ENCODE measurements at places on chromosomes 3 and 15.

GRCh38 chr3:65472501-65472900 lies 566.2 kb downstream of the MAGI1 start:
- no peak for DNase-seq

- no peak for DNase-seq
These were observed 103.7 kb downstream of the MYH15 start for GRCh38 chr3:108406661-108407206.

DNA sequence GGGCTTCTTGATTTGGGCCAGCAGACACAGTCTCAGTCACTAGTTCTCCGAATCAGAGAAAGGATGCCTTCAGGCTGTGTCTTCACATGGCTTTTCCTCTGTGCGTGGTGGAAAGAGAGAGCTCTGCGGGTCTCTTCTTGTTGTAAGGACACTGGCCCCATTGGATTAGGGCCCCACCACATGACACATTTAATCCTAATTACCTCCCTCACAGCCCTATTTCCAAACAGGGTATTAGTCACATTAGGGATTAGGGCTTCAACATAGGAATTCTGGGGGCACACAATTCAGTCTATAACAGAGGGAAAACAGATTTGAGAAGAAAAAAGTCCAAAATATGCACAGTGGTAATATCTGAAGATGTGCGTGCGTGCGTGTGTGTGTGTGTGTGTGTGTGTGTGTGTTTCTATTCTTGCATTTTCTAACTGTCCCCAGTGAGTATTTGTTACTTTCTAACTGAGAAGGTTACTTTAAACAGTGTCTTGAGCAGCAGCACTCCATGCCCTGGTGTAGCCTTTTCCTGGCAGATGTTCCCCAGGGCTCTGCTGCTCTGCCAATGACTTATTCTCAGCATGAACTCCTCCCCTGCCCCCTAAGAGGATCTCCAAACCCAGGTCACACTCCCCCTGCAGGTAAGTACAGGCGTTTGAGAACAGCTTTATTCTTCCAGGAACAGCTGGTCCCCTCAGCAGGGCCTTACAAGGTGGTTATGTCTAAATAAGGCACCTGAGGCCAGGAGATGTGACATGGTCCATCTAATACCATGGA lies 72.9 kb downstream of the RPL39L start:
- peak; percentile 7 for DNase-seq

DNA sequence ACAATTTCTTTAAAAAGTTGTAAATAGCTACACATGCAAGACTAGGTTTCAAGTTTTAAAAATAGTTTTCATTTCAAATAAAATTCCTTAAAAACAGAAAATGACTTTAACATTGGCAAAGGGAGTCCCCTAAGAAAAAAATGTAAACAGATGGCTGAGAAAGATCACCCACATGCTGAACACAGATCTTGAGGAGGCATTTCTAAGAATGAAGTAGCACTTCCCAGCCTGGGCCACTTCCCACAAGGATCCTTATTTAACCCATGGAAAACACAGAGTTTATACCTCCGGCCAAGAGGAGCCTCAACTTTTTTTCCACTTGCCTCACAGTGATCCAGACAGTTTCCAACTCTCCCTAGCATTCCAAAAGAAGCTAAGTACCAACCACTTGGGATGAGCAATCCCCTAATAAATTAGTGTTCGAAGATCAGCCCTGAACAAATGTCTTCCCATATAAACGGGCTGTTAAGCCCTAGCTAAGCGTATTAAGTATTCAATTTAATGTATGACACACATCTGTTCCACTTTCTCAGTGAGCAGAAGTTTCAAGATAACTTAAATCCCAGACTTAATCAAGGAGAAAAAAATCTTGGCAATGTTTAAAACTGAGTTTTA lies 61.4 kb downstream of the GADL1 start:
- no peak for DNase-seq

DNA sequence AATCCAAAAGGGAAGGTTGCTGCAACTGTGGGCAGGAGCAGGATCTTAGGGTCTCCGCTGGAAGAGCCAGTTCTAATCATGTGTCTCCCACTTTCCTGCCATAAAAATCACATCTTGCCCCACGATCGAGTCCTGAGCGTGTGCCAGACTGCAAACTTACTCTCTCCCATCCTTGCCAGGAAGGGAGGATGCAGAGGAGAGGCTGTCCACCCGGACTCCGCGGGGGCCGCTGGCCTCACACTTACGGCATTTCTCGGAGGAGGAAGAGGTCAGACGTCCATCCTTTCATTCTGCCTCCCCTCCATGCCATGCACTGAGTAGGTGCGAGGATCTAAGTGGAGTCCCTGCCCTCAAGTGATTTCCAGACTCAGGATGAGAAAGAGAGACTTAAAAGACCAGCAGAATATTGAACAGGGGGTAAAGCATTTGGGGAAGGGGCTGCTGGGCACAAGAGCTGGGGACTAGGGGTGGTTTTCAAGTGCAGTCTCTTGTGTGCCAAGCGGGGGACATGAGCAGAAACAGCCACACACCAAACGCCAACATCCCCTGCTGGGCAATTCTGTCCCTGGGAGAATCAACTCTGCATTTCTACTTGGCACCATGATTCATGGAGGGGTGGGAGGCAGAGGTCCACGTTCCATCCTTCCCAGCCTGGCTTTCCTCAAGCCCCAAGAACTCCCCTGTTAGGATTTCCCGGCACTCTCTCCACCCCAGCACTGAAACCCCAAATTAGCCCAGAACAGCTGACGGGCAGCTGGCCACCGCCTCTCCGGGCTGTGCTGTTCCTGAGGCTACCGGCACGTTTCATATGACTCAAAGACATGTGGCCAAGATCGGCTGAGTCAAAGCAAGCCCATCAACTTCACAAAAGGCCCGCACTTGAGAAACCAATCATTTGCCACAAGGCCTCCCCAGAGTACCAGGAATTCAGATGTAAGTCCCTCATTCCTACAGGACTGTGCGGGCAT lies 11.6 kb downstream of the OXTR start:
- DNase-seq, result peak; percentile 58

- no peak for DNase-seq
These were observed 15.2 kb downstream of the EIF4E3 start for GRCh38 chr3:71709908-71710511.

- peak; percentile 32 for DNase-seq
These were observed 468.3 kb upstream of the CBLB start for GRCh38 chr3:106337116-106337515.

- no peak for DNase-seq
These were observed 80.8 kb downstream of the KCNH8 start for GRCh38 chr3:19229086-19229485.

DNA sequence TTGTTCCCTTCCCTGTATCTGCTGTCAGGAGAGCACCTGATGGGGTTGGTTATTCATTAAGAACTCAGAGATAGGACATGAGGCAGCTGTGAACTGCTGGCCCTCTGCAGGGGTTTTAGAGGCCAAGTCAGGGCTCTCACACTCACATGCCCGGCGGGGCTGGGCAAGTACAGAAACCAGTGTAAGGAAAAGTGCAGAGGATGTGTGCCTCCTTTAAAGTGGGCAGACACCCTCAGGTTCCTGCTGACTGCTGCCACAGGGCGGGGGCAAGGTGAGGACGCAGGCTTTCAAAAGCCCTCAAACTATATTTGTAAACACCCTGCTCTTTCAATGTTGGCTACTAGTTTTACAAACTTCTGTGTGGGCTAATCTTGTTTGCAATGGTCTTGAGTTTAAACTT lies 22.4 kb downstream of the CXCR6 start:
- no peak for DNase-seq

DNA sequence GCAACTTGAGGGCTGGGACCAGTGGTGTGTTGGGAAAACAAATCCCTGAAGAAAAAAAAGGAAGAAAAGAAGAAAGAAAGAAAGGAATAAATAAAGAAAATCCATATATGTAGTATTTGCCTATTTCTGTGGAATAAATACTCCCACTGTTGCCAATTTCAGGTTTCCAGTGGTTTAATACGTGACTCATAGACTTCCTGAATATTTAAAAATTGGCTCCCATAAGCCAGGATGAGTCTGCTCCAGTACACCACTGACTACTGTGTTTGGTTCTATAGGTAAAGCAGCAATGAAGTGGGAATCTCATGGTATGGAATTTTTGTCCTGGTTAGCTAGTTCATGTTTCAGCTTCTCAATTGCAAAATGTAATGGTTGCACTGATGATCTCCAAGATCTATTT lies 31.6 kb downstream of the PYDC2 start:
- no peak for DNase-seq

GRCh38 chr3:17078926-17079465 lies 194.2 kb downstream of the PLCL2 start:
- no peak for DNase-seq

DNA sequence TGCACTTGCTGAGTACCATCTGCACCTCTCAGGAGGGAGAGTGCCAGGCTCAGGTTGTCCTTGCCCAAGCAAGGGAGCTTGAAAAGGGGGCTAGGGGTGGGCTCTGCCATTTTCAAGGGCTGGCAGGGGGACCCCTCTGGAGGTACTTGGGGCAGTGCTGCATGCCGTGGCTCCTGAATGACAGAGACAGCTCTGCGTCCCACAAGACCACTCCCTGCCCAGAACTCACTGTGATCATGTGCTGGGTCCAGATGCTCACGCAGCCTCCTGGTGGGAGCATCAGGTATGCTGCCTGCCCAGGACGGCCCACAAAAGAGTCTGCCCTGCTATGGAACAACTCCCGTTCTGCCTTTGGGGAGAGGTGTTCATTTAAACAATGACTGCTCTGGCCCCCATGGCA lies 165.2 kb downstream of the GOLGA6L4 start:
- DNase-seq, result no peak

GRCh38 chr3:108479224-108479623 lies 31.2 kb downstream of the MYH15 start:
- DNase-seq, result no peak

- DNase-seq, result no peak
These were observed 62.1 kb downstream of the POMGNT2 start for GRCh38 chr3:43043793-43044192.

DNA sequence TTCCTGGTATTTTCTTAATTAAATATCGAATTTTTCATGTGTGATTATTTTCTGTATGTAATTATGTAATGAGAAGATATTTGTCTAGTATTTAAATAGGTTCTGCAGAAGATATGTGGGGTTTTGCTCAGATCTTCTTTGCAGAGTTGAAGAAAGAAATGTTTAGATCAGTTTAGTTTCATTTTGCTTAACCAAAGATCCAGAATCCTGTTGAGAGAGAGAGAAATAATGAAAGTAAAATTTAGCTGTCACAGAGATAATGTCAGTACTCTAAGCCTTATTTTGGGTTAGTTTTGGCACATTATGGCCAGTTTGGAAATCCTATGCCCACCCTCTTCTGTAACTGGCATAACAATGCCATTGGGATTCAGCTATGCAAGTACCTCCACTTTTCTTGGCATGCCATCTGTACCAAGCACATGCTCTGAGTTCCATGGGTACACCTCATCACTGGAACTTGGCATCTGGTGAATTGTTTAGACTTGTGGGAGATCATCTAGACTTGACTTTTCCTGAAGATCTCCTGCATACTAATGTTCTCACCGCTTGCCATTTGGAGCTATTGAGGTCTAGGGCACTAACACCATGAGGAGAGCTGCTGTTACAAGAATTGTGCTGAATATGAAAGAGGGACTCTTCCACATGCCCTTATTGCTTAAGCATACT lies 30.9 kb downstream of the PLSCR1 start:
- no peak for DNase-seq

DNA sequence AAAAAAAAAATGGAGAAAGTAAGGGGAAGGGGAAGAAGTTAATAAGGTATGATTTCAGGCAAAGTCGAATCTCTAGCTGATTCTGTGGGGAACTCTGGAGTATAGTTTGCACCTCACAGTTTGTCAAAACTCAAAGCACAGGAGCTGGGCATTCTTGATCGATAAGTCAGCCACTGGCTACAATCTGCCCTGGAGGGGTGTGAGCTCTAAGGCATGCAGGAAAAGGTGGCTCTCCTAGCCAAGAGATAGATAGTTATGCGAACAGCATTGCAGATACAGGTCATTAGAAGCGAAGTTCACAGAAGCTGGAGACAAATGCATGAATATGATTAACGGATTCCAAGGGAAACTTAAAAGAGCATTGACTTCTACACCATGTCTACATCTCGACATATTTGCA lies 952.6 kb downstream of the AGBL1 start:
- no peak for DNase-seq

- DNase-seq, result no peak
These were observed 43.9 kb upstream of the SMAD3 start for GRCh38 chr15:67021455-67021854.

- DNase-seq, result no peak
These were observed 36.0 kb downstream of the ARHGAP31 start for GRCh38 chr3:119330181-119330580.

GRCh38 chr3:195441476-195441991 lies 1.3 kb downstream of the ACAP2 start:
- DNase-seq, result no peak

GRCh38 chr3:168025076-168025475 lies 70.6 kb downstream of the GOLIM4 start:
- DNase-seq, result peak; percentile 31

DNA sequence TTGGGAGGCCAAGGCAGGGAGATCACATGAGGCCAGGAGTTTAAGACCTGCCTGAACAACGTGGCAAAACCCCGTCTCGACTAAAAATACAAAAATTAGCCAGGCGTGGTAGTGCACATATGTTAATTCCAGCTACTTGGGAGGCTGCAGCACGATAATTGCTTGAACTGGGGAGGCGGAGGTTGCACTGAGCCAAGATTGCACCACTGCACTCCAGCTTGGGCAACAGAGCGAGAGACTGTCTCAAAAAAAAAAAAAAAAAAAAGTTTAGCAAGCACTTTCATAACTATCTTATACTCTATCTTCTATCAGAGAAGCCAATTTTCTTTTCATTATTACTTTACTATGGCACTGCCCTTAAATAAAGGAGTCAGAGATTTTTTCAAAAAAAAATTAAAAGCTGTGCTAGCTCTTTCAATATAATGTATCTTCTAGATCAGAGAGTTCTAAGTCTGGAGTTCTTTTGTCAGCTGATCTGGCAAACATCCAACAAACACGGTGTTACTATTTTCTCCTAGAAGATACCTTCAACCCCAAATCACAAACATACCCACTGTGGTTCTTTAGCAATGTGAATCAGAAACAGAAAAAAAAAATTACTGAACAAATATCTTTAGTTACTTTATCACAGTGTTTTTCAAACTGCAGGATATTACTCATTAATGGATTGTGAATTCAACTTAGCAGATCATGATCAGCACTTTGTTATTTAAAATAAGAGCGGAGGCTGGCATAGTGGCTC lies 3.0 kb downstream of the ZNF770 start:
- DNase-seq, result no peak

DNA sequence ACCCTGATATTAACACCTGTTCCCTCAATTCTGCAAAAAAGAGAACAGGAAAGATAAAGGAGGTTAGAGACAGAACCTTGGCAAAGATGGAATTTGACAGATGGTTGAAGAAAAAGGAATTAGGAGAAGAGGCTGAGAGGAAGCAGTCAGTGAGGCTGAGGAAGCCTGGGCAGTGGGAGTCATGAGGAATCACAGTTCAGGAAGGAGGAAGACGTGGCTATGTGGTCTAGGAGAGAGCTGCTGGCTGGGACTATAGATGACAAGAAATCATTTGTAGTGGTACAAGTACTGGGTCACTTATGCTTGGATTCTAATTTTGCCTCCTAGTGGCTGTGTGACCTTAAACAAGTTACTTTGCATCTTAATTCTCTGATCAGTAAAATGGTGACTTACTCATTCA lies 49.0 kb downstream of the LARS2 start:
- no peak for DNase-seq
